NCI-H1092 treated with DMSO at 0.1 percent for 48 hours (cell line): ENCODE measurements at places on chromosomes 11 and 22.
A peak's percentile ranks its signal among the peaks of the same experiment; 100 is the strongest.

GRCh38 chr11:116403794-116404461, 368.9 kb downstream of the BUD13 start:
- no peak for DNase-seq

GRCh38 chr11:62445314-62445740, 26.5 kb downstream of the SCGB1A1 start:
- no peak for DNase-seq

DNA sequence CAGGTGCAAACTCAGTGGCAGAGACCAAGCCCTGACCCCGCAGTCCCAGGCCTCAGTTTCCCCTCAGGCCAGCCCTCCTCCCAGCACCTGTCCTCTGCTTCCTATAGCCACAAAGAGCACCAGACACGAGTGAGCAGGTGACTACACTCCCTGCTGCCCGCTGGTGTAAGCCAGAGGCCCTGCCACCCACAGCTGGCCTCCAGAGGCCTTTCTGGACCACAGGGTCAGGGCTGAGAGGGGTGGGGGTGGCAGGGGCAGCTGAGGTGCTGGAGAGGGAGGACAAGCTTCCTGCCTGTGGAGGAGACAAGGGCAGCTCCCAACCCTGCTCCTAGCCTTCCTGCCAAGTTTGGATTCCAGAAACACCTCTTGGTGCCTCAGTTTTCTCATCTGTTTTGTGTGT, 31.3 kb upstream of the WNT7B start:
- DNase-seq, result no peak

- peak; percentile 89 for DNase-seq
These were observed 71.2 kb upstream of the TBCEL start for GRCh38 chr11:120952461-120953434.

- no peak for DNase-seq
These were observed 1.2 kb downstream of the ESS2 start for GRCh38 chr22:19143212-19143611.

GRCh38 chr22:33076343-33076742, 18.2 kb upstream of the SYN3 start:
- no peak for DNase-seq

GRCh38 chr11:92728628-92729027, 240.8 kb upstream of the MTNR1B start:
- DNase-seq, result no peak

GRCh38 chr22:19693981-19694670, 20.2 kb upstream of the SEPTIN5 start:
- DNase-seq, result no peak

DNA sequence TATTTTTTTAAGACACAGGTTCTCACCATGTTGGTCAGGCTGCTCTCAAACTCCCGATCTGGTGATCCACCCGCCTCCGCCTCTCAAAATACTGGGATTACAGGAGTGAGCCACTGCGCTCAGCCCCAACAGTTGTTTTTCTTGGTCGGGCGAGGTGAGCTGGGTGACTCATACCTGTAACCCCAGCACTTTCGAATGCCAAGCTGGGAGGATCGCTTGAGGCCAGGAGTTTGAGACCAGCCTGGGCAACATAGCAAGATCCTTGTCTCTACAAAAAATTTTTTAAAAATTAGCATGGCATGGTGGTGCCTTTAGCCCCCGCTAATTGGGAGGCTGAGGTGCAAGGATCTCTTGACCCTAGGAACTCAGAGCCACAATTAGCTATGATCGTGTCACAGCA, 7.0 kb upstream of the NF2 start:
- no peak for DNase-seq

DNA sequence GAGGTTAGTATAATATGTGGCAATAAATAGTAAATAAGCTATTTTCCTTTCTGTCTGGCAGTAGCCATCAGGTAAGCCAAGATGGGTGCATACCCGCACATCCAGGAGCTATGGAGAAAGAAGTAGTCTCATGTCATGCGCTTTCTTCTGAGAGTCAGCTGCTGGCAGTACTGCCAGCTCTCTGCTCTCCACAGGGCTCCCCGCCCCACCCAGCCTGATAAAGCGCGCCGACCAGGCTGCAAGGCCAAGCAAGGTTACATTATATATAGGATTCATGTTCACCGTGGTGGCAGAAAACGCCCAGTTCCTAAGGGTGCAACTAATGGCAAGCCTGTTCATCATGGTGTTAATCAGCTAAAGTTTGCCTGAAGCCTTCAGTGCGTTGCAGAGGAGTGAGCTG, 126.2 kb downstream of the ATG16L2 start:
- no peak for DNase-seq

DNA sequence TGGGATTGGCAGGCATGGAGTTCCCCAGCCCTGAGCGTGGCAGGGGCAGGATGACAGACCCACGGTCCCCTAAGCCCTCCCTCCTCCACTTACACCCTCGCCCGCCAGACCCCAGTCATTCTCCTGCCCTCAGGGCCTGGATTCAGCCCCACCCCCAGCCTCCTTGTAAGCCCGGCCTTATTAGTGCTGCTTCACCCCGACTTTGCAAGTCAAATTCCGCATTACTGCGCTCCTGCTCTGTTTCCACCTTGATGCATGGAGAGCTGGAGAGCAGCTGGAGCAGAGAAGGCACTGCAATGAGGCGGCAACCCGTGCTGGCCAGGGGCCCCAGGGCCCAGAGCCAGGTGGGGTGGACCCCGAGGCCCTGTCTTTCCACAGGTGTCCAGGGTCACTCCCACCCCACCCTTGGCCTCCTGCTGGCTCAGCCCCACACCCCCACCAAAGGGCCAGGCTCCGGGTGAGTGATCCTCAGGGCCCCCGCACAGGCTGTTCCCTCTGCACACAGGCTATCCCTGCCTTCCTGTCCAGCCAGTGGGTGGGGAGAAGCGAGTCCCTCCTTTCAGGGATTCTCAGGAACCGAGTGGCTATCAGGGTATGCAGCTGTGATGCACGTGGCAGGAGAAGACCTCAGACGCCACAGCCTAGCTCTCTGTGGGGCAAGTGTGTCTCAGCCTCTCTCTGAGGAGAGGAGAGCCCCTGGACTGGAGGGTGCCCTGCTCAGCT, 36.4 kb downstream of the RTN4R start:
- DNase-seq, result no peak

DNA sequence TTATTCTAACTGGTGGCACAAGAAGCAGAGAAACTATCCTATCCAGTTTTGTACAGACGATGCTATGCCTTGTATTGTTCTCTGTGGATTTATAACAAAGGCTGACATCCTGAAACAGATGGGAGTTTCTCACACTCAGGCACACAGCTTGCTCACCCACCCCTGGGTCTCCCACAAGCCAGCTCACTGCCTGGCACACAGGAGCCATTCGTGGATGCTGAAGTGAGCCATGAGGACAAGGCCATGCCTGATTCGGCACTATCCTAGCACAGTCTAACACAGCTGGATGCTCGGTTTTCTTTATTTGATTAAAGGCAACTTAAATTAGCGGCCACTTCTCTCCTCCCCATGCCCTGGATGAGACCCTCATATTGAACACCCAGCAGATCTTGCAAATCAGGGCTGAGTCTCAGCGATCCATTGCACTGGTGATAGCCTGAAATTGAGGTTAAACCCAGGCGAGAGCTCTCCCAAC, 25.7 kb upstream of the TMPRSS4 start:
- DNase-seq, result no peak

DNA sequence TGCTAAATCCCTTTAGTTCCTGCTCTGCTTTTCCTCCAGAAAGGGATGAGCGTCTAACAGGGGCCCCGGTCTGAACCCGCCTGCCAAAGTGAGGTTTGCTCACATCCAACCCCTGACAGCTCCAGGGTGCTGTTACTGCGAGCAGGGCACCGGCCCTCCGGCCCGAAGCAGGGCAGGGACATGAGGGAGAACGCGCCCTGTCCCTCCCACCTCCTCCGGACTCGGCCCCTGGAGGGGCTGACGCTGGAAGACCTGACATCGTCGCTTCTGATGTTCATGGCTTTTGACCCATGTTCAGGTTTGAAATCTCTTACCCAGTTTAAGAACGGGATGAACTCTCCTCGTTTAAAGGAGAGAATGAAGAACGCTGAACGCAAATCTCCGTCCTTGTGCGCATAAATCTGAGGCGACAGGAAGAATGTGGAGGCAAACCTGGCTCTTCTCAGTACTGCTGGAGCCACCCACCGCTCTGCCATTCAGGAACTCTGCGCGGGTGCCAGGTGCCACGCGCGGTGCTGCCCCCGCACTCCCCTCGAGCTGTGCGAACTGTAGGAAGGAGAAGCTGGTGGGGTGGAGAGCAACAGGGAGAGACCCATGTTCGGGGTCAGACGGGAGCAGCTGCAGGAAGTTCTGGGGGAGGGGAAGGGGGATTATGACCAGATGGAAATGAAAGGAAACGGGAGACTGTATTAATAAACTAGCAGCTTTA, 826 bp upstream of the EEF1G start:
- peak; percentile 65 for DNase-seq

DNA sequence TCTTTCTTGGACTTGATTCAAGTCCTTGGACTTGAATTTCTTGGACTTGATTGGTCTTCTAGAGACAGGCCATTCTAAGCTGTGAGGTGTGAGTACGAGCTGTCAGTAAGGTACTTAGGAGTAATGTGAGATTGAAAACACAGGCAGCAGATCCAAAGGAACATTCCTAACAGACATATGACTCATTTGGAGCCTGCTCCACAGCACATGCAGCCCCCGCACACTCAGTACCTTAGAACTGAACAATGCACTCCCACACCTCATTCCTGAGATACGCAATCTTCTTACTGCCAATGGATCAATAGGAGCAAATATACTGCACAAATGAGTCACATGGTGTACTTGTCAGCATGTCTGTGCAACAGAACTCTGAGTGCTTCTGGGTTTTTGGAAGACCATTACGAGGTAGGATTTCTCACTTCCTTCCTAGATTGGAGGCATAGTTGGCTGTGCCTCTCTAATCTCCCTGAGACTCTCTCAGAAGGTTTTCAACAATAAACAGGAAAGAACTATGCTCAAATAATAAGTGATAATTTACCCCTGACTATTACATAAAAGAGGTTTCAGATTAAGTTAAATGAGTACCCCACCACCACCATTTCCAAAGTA, 243.1 kb downstream of the KCNA4 start:
- no peak for DNase-seq

GRCh38 chr11:34904421-34904955, 11.7 kb downstream of the APIP start:
- DNase-seq, result no peak

- peak; percentile 82 for DNase-seq
These were observed 89.6 kb downstream of the CSNK2A3 start for GRCh38 chr11:11263238-11264005.

GRCh38 chr11:4826425-4826824, 5.3 kb downstream of the OR51F2 start:
- peak; percentile 64 for DNase-seq

GRCh38 chr11:23948851-23949250, 548.0 kb upstream of the LUZP2 start:
- DNase-seq, result no peak

- no peak for DNase-seq
These were observed 327.1 kb upstream of the DDI1 start for GRCh38 chr11:103709371-103709770.

GRCh38 chr22:43060183-43060582, 29.0 kb downstream of the TTLL1 start:
- DNase-seq, result no peak

DNA sequence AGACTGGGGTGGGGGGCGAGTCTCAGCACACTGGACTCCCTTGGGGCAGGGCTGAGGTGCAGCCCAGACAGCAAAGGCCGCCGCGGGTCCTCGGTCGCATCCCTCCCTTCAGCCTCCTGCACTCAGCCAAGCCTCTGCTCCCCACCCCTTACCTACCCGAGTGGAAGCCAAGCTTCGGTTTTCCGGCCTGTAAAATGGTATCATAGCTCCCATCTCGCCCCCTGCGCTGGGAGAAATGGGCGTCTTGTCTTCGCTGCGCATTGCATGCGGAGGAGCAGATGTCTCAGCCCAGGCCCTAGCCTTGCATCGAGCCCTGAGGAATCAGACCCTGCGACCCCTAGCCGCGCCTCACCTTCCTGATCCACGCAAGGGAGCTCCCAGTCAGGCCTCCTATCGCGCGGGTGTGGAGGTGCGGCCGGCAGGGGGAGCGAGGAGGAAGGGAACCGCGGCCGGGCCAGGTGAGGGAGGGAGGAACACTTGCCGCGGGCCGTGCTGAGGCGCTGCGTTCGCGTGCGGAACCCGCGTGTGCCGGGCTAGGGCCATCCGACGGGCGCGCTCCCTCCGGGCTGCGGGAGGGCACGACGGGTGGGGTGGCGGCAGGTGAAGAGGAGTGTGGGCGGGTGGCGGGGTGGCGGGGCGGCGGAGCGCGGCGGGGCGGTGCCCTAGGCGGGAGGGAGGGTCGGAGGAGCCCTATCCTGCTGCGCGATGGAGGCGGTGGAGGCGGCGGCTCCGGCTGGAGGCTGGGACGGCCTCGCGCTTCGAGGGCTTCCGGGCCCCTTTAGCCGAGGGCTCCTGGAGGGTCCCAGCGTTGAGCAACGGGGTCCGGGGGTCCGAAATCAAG, 4.1 kb upstream of the TBX1 start:
- DNase-seq, result peak; percentile 18

- no peak for DNase-seq
These were observed 28.1 kb upstream of the CD81 start for GRCh38 chr11:2348986-2349385.

DNA sequence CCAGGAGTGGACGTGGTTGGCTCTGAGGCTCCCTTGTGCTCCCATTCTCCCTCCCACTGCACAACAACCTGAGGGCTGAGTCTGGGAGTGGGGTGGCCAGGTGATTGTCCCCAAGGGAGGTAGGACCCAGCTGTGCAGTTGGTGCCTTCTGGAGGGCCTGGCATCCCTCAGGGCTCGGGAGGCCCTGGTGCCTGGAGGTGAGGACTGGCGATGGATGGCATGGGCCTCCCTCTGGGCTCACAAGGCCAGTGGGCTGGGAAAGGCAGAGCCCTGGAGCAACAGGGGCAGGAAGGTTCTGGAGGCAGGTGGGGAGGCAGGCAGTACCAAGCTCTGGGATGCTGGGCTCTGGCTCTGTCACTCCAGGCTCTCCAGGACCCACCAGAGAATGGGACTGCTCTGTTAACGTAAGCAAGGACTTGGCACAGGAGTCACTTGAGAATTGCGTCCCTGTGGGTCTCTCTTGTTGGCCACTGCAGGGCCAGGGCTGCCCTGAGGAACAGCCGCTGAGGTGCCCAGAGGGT, 114.2 kb downstream of the KCNQ1OT1 start:
- DNase-seq, result no peak

DNA sequence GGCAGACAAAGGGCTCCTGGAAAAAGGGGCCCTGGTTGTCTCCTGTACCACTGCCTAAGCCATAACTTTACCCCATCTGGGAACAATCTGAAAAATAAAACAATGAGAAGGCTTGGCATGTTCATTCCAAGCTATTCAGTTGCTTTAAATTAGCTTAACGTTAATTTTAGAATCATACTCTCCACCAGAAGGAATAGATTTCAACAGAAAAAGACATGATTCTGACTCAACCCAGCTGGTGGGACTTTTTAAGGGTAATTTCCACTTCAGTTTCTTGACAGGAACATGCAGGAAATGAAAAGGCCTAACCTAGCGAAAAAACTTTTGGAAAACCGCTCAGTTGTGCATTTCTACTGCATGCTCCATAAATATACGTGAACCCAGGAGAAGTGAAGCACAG, 7.9 kb downstream of the SF3A1 start:
- no peak for DNase-seq
